Vagina (tissue), 2 donors: ENCODE measurements at places on chromosomes 4 and X.

GRCh38 chr4:31741326-31741725 is 1021.2 kb downstream of the PCDH7 start:
- no peak for DNase-seq

DNA sequence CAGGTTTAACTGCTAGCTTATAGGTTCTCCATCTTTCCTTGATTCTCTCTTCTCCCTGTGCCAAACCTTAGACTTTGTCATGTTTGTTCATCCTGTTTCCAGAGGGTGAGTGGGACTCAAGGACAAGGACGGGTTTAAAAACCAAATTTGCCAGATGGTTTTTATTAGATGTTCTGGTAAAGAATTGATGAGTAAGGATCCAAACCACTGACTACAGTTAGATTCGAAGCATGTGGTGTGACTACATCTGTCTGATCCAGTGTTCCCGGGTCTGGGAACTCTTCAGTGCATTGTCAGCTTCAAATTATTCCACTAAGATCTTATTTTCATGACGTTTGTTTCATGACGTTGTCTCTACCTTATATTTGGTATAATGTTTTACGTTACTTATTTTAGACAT is 37.5 kb downstream of the MTMR1 start:
- DNase-seq, result no peak

DNA sequence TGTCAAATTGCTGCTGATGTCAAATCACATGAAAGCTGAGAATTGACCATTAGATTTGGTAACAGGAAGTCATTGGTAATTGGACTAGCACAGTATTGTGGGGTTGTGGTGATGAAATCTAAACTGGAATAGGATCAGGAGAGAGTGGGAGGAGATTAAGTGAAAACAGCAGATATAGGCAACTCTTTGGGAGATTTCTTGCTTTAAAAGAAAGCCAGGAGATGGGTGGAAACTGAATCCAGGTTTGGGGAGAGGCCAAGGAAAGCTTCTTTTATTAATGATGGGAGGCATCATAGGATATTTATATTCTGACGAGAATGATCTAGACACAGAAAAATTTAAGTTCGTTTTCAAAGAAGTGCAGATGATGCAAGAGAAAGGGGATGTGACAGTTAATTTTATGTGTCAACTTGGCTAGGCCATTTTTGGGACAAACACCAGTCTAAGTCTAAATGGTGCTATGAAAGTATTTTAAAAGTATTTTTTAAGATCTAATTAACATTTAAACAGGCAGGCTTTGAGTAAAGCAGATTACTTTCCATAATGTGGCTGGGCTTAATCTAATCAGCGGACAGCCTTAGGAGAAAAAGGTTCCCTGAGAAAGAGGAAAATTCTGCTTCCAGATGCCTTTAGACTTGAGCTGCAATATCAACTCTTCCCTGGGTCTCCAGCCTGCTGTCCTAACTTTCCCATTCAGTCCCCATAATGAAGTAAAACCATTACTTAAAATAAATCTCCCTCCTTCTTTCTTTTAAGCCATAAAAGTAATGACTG is 24.7 kb downstream of the SEC24D start:
- no peak for DNase-seq

DNA sequence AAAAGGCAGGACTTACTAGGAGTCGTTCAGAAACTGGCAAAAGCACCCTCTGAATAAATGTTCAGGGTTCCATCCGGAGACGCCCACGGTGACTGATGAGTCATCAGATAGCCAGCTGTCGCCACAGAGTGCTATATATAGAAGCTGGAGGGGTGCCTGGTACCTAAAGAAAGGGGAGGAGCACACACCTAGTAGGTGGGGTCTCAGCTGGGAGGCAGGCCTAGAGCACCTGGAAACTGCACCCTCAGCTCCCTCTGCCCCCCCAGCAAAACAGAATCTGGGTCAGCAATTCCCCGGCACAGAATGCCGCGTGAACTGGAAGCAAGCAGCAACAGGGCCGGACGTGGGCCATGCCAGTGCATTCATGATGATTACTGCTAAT is 242.0 kb downstream of the BCOR start:
- no peak for DNase-seq

- no peak for DNase-seq
Measured at GRCh38 chrX:45845142-45845541, 644.5 kb upstream of the DIPK2B start.

GRCh38 chr4:1219566-1219950 is 29.4 kb downstream of the CTBP1 start:
- DNase-seq, result no peak

GRCh38 chr4:113349430-113349829 is 300.0 kb downstream of the ANK2 start:
- no peak for DNase-seq

DNA sequence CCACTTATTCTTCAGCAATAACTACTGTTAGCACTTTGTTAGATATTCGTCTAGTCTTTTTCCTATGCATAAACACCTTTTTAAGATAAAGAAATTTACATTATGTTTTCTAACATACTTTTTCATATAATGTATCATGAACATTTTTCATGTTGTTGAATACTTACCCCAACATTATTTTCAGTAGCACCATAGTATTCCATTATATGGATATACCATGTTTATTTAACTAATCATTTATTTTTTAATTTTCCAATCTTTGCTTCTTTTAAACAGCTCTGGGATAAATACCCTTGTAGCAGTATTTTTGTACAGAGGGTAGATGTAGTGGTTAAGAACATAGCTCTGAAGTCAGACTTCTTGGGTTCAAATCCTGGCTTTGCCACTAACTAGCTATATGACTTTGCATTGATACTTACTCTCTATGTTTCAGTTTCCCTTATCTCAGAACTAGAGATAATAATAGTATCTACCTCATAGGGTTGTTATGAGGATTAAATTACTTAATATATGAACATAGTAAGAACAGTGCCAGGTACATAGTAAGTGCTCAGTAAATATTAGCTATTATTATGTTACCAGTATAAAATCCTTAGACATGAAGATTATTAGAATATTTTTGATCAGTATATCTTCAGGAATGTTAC is 11.3 kb downstream of the EXOC1 start:
- DNase-seq, result no peak

GRCh38 chr4:8099981-8100464 is 58.6 kb downstream of the ABLIM2 start:
- no peak for DNase-seq

DNA sequence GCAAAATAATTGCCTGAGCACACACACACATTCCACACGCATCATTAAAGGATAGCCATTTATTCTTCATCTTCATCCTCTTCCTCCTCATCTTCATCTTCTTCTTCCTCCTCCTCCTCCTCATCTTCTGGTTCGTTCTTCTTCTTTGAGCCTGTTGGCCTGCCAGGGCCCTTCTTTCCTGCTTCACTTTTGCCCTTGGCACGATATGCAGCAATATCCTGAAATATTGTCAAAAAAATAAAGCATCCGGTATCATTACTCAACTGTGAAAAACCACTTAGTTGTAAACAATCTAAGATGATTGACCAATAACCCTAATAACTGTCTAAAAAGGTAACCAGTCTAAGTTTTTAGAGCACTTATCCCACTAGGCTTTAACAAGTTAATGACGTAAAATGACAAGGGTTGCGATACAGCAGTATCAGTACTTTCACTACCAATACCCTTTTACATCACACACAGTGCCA is 2.1 kb downstream of the HMGB2 start:
- DNase-seq, result no peak

GRCh38 chr4:94525993-94526728 is 74.4 kb downstream of the PDLIM5 start:
- DNase-seq, result no peak

DNA sequence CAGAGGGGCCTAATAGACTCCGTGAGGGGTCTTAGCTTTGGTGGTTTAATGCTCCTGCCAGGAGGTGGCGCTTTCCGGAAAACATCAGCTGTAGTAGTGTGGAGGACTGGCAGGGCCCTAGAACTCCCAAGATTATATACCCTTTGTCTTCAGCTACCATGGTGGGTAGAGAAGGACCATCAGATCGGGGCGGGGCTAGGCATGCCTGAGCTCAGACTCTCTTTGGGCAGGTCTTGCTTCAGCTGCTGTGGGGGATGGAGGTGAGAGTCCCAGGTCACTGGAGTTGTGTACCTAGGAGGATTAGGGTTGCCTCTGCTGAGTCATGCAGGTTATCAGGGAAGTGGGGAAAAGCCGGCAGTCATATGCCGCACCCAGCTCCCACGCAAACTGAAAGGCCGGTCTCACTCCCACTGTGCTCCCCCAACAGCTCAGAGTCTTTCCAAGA is 63.0 kb upstream of the AGA start:
- DNase-seq, result no peak

- DNase-seq, result no peak
Measured at GRCh38 chr4:109966891-109967481, 54.3 kb downstream of the EGF start.

DNA sequence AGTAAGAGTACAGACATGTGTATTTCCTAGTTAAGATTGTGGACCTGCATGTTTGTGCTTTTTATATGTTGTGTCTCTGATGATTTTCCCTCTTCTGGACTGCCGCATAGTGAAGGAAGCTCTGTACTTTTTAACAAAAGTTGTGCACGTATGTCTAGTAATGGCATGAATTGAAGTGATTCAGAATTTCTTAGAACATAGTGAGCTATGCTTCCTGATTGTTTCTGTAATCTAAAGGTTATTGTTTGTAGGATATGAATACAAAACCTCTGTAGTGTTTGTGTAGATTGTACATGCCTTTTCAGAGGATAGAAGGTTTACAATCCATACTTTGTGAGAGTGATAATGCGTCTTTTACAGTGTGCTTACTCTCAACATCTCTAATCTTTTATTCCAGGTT is 37.0 kb upstream of the NUDT6 start:
- no peak for DNase-seq
